GM03348 (cell line): ENCODE measurements at places on chromosomes 7 and 10.

- no peak for DNase-seq
Observed at GRCh38 chr10:17227367-17228090, 512 bp upstream of the VIM start.

- DNase-seq: no peak
Observed at GRCh38 chr7:119963654-119964053, 309.3 kb upstream of the KCND2 start.

DNA sequence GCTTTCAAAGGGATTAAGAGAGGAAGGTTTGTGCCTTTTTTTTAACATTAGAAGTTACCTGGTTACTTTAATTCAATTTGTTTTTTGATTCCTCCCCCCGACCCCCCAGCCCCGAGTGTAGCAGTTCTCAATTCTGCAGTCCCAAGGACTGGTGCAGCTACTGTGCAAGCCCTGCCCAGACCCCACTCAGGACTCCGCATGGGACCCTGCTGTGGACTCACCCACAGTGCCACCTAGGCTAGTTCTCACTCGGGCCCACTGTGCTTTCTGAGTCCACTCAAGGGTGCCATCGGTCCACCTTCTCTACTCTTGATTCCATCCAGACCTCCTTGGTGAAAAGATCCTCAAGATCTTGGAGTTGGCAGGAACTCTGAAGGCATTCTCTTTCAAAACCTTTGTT lies 77.4 kb downstream of the VOPP1 start:
- DNase-seq: no peak

GRCh38 chr7:44549457-44549856 lies 8.3 kb upstream of the NPC1L1 start:
- no peak for DNase-seq
